ENCODE measurements at places on chromosomes 13 and 19.
A peak's percentile ranks its signal among the peaks of the same experiment; 100 is the strongest.

- H3K36me3 ChIP-seq = no peaks in the 10 kb centered on the region
- H3K4me3 ChIP-seq = no peak overlapping the region
Observed at GRCh38 chr13:73341748-73342147, 282.9 kb downstream of the KLF5 start.

DNA sequence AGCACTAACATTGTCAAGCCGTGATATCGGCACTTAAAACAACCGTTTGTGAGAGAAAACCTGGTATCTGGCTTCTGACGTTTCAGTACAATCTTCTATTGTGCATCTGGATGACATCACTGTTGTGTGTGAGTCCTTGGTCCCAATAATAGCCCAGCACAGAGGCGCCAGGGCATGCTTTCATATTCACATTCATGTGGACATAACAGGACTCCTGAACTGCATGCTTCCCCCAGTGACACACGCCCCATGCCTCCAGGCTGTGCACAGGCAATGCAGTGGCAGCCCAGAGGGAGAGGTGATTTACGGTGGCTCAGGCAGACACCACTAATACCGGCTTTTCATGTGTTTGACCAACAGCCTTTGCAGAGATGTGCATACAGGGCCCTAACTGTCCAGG, 58.1 kb downstream of the MRPL57 start:
- no peak overlapping the region for H3K4me3 ChIP-seq
- peaks cover 1% of the 10 kb centered on the region for H3K27me3 ChIP-seq
- H3K27ac ChIP-seq = no peak overlapping the region
- no peaks in the 10 kb centered on the region for H3K4me1 ChIP-seq
- DNase-seq = no peak

DNA sequence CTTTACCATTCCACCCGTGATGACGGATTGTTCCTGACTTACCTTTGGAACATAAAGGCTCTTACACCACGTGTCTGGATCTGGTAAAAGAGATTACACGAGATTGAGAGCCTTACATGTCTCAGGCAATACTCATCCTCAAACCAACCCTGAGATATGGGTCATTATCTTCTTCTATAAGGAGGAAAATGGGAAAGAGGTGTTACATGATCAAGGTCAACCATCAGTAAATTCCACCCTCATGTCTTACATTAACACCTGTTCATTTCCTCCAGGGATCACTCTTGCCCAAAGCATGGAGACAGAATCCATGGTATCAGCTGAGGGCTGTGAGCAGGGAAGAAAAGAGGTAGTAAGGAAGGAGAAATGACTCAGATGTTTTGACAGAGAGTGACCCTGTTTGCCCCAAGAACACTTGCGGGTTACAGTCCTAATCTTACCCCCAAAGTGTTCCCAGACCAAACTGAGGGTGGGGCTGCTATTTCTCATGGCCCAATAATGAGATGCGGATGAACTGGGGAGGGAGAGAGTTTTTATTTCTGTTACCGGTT, 19.6 kb downstream of the LILRB4 start:
- peaks cover 24% of the 10 kb centered on the region for H3K27me3 ChIP-seq
- H3K4me1 ChIP-seq = no peaks in the 10 kb centered on the region
- H3K4me3 ChIP-seq = no peak overlapping the region

GRCh38 chr13:90872491-90873025, 474.9 kb upstream of the MIR17HG start:
- H3K4me1 ChIP-seq = no peaks in the 10 kb centered on the region
- H3K27ac ChIP-seq = no peak overlapping the region
- no peak for DNase-seq
- no peaks in the 10 kb centered on the region for H3K36me3 ChIP-seq

DNA sequence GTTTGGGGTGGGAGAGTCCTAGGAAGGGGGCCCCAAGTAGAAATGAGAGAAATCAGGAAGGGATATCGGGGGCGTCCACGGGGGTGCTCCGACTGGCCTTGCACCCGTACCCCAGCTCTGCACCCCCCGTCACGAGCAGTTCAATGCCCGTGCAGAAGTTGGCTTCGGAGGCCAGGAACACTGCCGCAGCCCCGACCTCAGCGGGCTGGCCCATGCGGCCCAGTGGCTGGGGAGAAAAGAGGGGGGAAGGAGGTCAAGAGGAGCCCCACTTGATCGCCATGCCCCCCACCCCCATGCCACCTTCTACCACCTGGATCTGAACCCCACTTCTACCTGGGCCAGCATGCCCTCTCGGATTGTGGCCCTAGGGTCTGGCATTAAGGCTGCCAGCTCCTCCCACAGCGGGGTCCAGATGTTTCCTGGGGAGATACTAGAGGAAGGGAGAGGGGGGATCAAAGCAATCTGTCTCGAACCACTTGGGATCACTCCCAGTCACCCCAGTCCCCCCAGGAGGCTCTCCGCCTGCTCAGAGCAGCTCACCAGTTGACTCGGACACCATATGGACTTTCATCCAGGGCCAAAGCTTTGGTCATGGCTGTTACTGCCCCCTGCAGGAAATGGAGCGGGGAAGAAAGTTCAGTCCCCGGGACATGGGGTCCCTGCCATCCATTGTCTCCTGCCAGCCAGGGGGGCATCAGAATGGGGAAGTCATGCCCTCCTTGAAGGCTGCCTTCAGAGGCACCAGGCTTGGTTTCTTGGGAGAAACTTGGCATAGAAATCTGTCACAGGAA, 2.5 kb upstream of the BCAT2 start:
- H3K27me3 ChIP-seq = no peaks in the 10 kb centered on the region
- no peak for DNase-seq
- H3K27ac ChIP-seq = no peak overlapping the region
- H3K4me3 ChIP-seq = peak overlapping the region; percentile 30
- H3K36me3 ChIP-seq = no peaks in the 10 kb centered on the region

- no peaks in the 10 kb centered on the region for H3K36me3 ChIP-seq
- no peak for DNase-seq
- no peaks in the 10 kb centered on the region for H3K4me1 ChIP-seq
Observed at GRCh38 chr13:108781312-108781711, 151.9 kb downstream of the MYO16 start.

DNA sequence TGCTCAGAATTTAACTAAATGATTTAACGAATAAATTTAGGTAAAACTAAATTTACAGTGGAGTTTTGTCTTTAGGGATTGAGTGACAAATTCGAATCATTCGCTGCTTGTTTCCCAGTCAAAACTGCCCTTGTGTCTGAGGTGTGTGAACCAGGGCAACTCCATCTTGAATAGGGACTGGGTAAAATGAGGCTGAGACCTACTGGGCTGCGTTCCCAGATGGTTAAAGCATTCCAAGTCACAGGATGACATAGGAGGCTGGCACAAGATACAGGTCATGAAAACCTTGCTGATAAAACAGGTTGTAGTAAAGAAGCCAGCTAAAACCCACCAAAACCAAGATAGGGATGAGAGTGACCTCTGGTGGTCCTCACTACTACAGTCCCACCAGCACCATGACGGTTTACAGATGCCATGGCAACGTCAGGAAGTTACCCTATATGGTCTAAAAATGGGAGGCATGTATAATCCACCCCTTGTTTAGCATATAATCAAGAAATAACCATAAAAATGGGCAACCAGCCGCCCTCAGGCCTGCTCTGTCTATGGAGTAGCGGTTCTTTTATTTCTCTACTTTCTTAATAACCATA, 10.2 kb upstream of the ANKRD10 start:
- DNase-seq = no peak
- no peak overlapping the region for H3K4me3 ChIP-seq

- no peak for DNase-seq
- H3K4me1 ChIP-seq = no peaks in the 10 kb centered on the region
- no peak overlapping the region for H3K27ac ChIP-seq
- H3K27me3 ChIP-seq = no peaks in the 10 kb centered on the region
Observed at GRCh38 chr13:62357887-62358645, 942.4 kb upstream of the PCDH20 start.

GRCh38 chr13:107025991-107026390, 458.1 kb upstream of the ARGLU1 start:
- no peaks in the 10 kb centered on the region for H3K36me3 ChIP-seq
- H3K4me3 ChIP-seq = no peak overlapping the region
- DNase-seq = no peak
- no peak overlapping the region for H3K27ac ChIP-seq
- H3K27me3 ChIP-seq = no peaks in the 10 kb centered on the region

DNA sequence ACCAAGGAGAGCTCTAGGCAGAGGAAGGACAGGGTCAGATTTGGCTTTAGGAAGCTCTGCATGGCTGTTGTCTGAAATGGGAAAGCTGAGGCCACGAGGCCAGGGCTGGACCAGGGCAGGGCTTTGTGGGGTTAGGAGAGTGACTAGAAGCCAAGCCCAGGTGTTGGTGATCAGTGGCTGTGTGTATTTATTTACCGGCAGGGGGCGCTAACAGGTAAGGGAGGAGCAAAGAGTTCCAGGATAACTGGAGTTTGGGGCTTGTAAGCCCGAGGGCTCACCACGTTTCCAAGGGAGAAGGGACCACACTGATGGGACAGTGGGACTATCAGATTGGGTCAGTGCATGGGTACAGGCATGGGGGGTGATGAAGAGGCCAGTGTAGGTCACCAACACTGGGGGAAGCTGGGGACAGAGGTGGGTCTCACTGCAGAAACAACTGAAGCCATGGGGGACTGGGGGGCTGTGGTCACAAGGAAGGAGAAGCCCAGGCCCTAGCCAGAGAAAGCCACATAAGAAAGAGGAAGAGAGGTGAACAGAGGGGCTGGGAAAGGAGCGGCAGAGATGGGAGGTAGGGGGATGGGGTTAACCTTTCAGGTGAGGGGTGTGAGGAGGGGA, 3.9 kb downstream of the TMEM147 start:
- DNase-seq = peak; percentile 75
- no peaks in the 10 kb centered on the region for H3K27me3 ChIP-seq
- no peak overlapping the region for H3K4me3 ChIP-seq
- peaks cover 32% of the 10 kb centered on the region for H3K4me1 ChIP-seq
- H3K27ac ChIP-seq = no peak overlapping the region
- H3K36me3 ChIP-seq = peaks cover 29% of the 10 kb centered on the region

DNA sequence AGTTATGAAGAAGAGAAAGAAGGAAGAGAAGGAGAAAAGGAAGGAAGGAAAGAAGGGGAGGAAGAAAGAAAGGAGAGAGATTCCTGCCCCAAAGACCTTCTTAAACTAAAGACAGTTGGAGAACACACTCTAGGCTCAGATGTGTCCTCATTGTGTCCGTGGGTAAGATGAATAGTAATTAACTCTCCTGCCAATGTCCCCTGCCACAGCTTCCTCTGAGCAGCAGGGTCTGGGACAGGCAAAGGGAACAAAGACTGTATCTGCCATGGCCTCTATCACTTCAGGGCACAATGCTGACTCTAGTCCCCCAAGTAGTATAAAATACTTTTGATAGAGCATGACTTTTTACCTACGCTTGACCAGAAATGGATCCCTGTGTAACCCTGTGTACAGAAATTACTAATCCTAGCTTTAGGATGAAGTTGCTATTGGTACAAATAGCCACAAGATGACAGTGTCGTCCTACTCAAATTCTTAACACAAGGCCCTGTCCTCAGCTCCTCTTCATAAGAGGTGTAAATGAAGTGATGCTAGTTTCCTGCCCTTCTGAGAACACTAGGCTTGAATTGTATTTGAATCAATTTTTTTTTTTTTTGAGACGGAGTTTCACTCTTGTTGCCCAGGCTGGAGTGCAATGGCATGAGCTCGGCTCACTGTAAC, 186.2 kb upstream of the GPR12 start:
- no peaks in the 10 kb centered on the region for H3K4me1 ChIP-seq
- H3K27ac ChIP-seq = no peak overlapping the region
- peaks cover 4% of the 10 kb centered on the region for H3K27me3 ChIP-seq
- no peak overlapping the region for H3K4me3 ChIP-seq
- H3K36me3 ChIP-seq = no peaks in the 10 kb centered on the region

GRCh38 chr19:53045536-53045935, 996 bp downstream of the ERVV-2 start:
- H3K36me3 ChIP-seq = peaks cover 10% of the 10 kb centered on the region

DNA sequence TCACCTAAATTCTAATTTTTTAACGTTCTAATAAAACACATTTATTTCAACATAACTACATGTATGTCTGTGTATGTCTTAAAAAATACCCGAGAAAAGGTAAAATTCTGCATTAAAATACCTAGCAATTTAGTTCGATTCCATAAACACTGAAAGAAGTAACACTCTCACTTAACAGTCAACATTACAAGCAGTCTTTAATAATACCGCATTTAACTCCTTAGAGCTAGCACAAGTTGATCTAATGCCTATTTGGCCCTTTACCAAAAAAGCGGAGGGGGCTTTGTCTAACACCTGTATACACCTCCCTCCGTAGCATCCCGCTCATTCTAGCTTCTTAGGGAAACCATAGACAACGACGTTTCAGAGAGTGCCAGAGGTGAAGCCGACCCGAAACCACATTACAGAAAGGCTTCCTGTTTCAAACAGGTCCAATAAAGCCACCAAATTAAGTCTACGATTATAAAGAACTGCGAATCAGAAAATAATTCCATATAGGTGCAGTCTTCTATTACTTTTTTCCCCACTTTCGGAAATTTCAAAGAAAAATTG, 1.2 kb downstream of the SPART start:
- H3K27ac ChIP-seq = peak overlapping the region; percentile 85
- H3K36me3 ChIP-seq = peaks cover 1% of the 10 kb centered on the region
- H3K4me1 ChIP-seq = peaks cover 34% of the 10 kb centered on the region
- peak; percentile 20 for DNase-seq
- H3K27me3 ChIP-seq = peaks cover 2% of the 10 kb centered on the region
- H3K4me3 ChIP-seq = peak overlapping the region; percentile 85

- no peaks in the 10 kb centered on the region for H3K36me3 ChIP-seq
- no peak for DNase-seq
- no peak overlapping the region for H3K4me3 ChIP-seq
- H3K4me1 ChIP-seq = no peaks in the 10 kb centered on the region
- no peaks in the 10 kb centered on the region for H3K27me3 ChIP-seq
Observed at GRCh38 chr13:94204946-94205345, 274.5 kb downstream of the DCT start.

Measured in activated CD4-positive, alpha-beta T cell treated with anti-CD3 and anti-CD28 coated beads for 36 hours (primary cell).